ENCODE measurements at places on chromosomes 6 and 20. TPM values are rescaled to one million over a fixed set of nuclear protein-coding genes. Genes with fewer than 3 reads are reported as not detected.

DNA sequence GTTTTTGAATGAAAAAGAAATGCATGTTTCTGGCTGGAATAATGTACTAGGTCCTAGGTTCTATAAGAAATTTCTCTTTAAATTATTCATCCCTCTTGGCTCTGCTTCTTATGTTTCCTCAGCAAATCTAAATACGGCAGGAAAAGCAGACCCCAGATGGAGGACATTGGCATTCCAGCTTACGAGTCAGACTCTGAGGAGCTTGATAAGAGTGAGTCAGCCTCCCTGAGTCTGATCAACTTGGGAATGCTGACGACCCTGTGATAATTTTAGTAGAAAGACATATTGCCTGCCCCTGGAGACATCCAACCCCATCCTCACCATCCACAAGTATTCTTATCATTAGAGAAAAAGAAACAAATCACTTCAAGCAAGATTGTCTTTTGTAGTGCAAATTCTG is 509.7 kb upstream of the MARCKS start:
- no peaks in the 10 kb centered on the region for H3K36me3 ChIP-seq
- no peak for DNase-seq
- H3K27me3 ChIP-seq, result no peaks in the 10 kb centered on the region
- no peaks in the 10 kb centered on the region for H3K4me1 ChIP-seq
- no peak overlapping the region for H3K27ac ChIP-seq

HSP90AB1 gene
- 490 TPM for total RNA-seq

- H3K4me1 ChIP-seq, result no peaks in the 10 kb centered on the region
- H3K36me3 ChIP-seq, result no peaks in the 10 kb centered on the region
- no peak overlapping the region for H3K27ac ChIP-seq
- H3K4me3 ChIP-seq, result no peak overlapping the region
Observed at GRCh38 chr6:27505209-27506027, 32.5 kb upstream of the ZNF184 start.

REM1 gene
- 13.9 TPM for total RNA-seq

DNA sequence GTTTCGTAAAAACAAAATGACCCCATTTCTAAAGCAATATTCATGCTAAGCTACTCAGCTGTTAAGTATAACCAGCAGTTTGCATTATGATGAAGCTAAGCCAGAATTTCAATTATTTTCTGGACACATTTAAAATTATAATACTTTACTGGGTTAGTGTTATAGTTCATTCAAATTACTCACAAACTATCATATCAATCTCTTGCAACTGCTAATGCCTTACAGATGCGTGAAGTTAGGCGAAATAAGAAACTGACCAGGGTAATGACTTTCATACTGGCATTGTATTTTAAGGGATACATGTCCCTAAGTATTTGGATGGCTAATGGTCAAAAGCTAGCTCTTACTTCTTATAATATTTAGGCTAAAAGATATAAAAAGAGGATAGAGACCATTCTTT is 249.6 kb downstream of the TSHZ2 start:
- H3K36me3 ChIP-seq, result no peaks in the 10 kb centered on the region
- H3K27ac ChIP-seq, result no peak overlapping the region
- H3K4me1 ChIP-seq, result no peaks in the 10 kb centered on the region
- H3K4me3 ChIP-seq, result no peak overlapping the region

DNA sequence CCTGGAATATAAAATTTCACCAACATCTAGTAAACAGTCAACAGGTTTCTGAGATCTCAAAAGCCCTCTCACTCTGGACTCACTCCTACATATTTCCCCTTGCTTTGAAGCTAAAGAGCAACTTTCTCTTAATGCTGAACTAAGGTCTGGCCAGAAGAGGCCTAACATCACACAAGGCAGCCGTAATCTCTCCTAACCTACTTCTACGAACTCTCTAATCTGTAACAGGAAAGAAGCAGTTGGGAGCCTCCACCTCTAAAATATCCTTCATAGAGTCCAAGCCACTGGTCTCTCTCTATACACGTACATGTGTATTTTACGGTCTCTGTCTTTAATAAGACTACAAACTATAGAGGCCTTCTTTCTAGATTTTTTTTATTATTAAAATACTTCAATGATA is 72.0 kb downstream of the REV3L start:
- H3K27me3 ChIP-seq, result no peaks in the 10 kb centered on the region
- H3K27ac ChIP-seq, result no peak overlapping the region
- peaks cover 3% of the 10 kb centered on the region for H3K36me3 ChIP-seq

- H3K27me3 ChIP-seq, result no peaks in the 10 kb centered on the region
- no peaks in the 10 kb centered on the region for H3K4me1 ChIP-seq
- no peak overlapping the region for H3K27ac ChIP-seq
- H3K4me3 ChIP-seq, result no peak overlapping the region
Observed at GRCh38 chr20:45103072-45103471, 2.1 kb upstream of the KCNS1 start.

DNA sequence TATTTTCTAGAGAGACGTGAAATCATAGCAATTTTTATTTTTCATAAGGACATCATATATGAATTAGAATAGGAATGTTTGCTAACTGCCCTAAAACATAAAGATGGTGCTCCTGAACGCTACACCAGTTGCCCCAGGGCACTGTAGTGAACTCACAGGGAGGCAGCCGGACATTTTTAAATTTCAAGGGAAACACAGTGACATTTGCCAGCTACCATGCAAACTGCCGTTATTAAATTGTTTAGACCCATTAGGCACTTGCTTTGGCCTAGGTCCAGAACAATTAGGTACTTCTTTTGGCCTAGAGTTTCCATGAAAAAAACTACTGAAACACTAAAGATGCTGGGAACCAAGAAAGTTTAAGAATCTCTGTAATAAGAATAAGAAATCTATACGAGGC is 24.9 kb upstream of the CFAP206 start:
- no peak for DNase-seq
- H3K4me3 ChIP-seq, result no peak overlapping the region
- no peaks in the 10 kb centered on the region for H3K36me3 ChIP-seq
- no peaks in the 10 kb centered on the region for H3K27me3 ChIP-seq

DNA sequence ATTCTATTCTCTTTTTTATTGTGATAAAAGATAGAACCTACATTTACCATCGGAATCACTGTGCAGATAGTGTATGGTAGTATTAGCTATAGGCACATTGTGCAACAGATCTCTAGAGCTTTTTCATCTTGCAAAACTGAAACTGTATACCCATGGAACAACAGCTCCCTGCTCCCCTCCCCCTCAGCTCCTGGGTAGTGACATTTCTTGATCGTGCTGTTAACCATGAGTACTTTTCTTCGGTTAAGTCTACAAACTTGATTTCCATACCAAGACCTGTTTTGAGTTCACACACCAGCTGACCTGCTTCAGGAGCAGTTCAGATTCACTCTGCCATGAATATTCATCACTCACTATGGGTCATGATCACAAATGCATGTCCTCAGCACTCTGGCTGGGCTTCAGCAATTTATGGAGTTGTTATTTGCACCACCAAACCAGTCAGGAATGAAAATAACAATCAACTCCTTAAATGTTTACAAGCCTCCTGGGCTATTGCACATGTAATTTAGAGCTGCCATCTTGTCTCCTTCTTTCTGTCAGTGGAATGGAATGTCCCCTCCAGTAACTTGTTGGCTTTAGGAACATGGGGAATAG is 32.8 kb downstream of the PRDM1 start:
- no peak for DNase-seq
- no peaks in the 10 kb centered on the region for H3K36me3 ChIP-seq
- no peaks in the 10 kb centered on the region for H3K4me1 ChIP-seq
- H3K27ac ChIP-seq, result no peak overlapping the region

- H3K4me3 ChIP-seq, result no peak overlapping the region
- no peak for DNase-seq
- H3K4me1 ChIP-seq, result no peaks in the 10 kb centered on the region
Observed at GRCh38 chr20:44572551-44573500, 9.6 kb upstream of the PKIG start.

FAM184A gene
- 4.8 TPM for total RNA-seq

- no peaks in the 10 kb centered on the region for H3K36me3 ChIP-seq
- no peak overlapping the region for H3K27ac ChIP-seq
- no peaks in the 10 kb centered on the region for H3K27me3 ChIP-seq
- H3K4me1 ChIP-seq, result no peaks in the 10 kb centered on the region
- H3K4me3 ChIP-seq, result no peak overlapping the region
Observed at GRCh38 chr20:61389077-61389476, 137.0 kb downstream of the CDH4 start.

RBM24 gene
- 2.5 TPM for total RNA-seq

DNA sequence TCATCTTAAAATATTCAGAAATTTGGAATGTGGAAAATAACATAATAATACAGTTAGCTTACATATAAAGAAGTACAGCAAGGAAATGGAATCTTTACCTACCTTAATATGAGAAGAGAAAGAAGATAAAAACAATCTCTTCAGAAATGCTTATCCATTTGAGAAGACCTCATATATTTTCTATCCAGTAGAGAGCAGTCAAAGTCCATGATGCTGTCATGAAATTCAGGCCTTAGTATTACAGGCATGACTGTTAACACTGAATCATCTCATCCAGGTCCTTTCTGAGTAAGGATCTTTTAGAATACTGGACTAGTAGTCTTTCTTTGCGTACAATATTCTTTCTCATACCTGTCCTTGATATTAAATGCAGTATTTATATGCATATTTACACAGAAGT is 713.4 kb downstream of the CD109 start:
- H3K36me3 ChIP-seq, result no peaks in the 10 kb centered on the region
- no peak for DNase-seq
- no peaks in the 10 kb centered on the region for H3K4me1 ChIP-seq
- no peak overlapping the region for H3K4me3 ChIP-seq
- H3K27ac ChIP-seq, result no peak overlapping the region
- no peaks in the 10 kb centered on the region for H3K27me3 ChIP-seq
